ENCODE measurements at places on chromosomes 5 and 9. TPM values are rescaled to one million over a fixed set of nuclear protein-coding genes. Genes with fewer than 3 reads are reported as not detected.

The C5orf58 gene
- total RNA-seq: not detected

The ERCC6L2 gene
- total RNA-seq: 30.7 TPM

The SLC46A2 gene
- total RNA-seq: not detected

The PKD2L2 gene
- 0.74 TPM for total RNA-seq

The OR13C3 gene
- not detected for total RNA-seq

The PROB1 gene
- total RNA-seq: 3.1 TPM
